ENCODE measurements at places on chromosomes 16 and 17.

DNA sequence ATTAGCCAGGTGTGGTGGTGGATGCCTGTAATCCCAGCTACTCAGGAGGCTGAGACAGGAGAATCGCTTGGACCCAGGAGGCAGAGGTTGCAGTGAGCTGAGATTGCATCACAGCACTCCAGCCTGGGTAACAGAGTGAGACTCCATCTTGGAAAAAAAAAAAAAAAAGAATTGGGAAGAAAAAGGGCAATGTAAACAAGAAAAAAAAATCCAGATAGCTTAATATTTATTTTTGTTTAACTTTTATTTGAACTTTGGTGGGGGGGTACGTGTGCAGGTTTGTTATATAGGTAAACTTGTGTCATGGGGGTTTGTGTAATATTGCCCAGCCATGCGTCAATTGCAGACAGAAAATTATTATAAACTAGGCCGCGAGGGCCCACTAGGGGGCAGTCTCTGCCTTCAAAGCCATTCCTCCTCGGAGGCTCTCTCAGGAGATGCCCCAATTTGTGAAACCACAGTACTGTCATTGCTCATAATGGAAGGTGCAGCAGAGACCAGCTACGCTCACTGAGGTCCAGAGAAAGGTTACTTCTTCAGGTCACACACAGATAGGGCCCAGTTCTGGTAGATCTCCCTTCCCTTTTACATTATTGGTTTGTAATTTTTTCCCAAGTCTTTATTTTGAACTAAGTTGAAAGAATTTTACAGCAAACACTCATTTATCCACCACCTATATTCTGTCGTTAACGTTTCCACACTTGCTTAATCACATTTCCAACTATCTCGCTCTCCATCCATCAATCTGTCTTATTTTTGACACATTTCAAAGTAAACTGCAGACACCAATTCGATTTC, 206.2 kb downstream of the PRKCB start:
- peak; percentile 83 for DNase-seq

DNA sequence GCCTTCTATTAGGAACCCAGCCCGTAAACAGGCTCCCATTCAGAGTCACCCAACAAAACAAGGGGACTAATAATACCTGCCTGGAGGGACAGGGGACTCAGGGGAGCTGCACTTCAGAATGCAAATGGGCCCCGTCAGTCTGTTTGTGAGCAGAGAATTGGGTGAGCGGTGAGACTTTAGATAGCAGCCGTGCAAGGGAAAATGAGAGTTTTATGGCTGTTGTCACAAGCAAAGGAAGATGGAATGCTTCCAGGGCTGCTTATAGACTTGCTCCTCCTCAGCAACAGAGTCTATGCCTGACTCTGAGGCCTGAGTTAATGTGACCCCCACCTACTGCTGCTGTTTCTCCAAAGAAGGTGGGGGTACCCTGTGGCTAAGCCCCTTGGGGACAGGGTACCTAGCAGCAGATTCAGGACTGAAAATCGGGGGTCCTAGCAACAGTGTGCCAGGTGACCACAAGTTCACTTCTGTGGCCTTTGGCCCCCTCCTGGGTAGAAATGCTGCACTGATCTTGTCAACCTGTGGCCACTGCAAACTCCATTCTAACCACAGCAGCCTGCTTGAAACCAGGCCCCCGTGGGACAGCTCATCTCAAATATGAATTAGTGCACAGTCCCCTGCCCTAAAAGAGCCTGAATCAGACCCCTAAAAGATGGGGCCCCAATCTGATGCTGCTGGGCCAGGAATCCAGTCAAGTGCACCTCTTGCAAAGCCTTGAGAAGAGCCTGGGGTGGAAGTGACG, 126.4 kb downstream of the C16orf78 start:
- DNase-seq, result no peak

DNA sequence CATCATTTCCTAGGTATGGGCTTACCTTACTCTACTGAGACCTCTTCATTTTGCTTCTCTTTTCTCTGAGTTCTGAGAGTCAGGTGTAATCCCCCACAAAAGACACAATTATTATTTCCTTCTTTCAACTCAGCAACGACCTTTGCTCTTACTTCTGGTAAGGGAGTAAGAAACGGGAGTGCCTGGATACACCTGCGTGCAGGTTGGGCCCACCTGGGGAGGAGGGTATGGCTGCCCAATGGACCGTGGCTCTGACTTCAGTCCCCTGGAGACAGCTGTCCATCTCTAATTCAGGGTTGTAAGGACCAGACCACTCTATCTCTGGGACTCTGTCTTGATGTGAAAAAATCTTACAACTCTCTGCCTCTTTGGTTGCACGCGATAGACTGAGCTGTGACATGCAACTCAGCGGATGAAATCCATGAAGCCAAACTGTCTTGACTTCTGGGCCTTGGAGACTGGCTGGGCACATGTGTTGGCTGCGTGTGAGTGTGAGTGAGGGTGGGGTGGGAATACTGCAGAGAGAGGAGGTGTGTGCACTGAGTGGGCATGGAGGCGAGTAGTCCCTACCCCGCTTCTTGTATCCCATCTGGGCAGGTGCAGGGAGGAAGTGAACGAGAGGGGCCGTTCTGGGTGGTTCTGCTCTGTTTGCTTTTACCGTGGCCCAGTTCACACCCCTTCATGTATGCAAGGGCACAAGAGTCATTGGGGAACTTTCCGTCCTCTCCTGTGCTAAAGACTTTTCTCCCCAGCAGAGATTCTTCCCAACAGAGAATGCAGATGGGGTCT, 1.2 kb downstream of the TMEM238L start:
- no peak for DNase-seq

DNA sequence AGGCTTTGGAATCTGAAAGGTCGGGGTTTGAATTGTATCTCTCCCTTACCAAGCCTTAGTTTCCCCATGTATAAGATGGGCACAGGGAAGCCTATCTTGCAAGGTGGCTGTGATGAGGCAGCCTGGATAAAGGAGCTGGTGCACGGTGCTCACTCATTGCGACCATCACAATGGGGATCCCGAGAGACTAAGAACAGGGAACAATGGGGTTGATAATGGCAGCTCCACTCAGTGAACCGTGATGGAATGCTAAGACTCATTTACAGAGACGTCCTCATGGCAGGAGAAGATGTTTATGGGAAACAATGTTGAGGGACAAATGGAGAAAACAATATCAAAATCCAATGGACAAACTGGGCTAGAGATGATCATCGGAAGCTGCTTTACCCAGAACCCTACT, 81.8 kb downstream of the SPACA3 start:
- no peak for DNase-seq

- peak; percentile 86 for DNase-seq
Observed at GRCh38 chr17:7191571-7192270, 12.6 kb upstream of the ASGR1 start.

DNA sequence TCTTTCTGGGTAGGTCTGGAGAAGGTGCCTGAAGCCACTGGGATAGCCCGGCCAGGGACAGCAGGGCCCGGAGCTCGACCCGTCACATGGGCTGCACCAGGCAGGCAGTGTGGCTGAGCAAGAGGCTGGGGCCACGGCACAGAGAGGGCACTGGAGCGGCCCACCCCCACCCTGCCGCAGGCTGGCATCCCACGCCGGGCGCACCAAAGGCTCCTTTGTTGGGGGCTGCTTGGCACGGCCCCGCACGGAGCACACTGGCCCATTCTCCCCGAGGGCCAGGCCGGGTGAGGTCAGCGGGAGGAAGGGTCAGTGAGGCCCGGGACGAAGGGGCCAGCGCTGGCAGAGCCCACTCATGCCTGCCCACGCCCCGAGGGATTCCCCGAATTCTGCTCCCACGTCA, 36.5 kb upstream of the PVALEF start:
- no peak for DNase-seq

DNA sequence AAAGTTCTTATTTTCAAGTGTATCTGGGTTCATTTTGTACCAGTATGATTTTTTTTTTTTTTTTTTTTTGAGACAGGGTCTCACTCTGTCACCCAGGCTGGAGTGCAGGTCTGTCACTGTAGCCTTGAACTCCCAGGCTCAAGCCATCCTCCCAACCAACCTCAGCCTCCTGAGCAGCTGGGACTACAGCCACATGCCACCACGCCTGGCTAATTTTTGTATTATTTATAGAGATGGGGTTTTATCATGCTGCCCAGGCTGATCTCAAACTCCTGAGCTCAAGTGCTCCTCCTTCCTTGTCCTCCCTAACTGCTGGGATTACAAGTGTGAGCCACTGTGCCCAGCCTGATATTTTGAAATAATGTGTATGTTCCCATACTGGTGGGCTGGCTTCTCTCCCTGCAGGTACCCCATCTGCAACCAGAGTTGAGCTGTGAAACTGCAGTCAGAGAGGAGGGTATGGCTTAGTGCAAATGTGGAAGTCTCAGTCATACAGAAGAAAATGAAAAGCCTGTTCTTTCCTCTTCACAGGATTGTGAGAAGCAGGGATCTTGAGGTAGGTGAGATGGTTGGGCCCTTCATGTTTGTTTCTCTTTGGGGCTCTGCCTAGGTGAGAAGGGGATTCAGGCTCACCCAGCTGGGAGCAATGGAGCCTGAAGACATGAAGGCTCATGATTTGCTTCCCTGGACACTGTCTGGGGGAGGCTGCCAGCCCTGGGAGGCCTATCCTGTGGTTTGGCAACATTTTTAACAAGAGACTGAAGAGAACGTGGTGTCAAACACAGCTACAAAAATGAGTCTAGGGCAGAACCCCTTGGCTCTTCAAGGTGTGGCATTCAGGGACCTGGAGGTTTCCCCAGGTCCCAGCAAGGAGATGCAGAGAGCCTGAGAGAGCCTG, 41.3 kb upstream of the SIAH1 start:
- no peak for DNase-seq

- no peak for DNase-seq
Observed at GRCh38 chr17:8438441-8438840, 2.8 kb downstream of the NDEL1 start.

DNA sequence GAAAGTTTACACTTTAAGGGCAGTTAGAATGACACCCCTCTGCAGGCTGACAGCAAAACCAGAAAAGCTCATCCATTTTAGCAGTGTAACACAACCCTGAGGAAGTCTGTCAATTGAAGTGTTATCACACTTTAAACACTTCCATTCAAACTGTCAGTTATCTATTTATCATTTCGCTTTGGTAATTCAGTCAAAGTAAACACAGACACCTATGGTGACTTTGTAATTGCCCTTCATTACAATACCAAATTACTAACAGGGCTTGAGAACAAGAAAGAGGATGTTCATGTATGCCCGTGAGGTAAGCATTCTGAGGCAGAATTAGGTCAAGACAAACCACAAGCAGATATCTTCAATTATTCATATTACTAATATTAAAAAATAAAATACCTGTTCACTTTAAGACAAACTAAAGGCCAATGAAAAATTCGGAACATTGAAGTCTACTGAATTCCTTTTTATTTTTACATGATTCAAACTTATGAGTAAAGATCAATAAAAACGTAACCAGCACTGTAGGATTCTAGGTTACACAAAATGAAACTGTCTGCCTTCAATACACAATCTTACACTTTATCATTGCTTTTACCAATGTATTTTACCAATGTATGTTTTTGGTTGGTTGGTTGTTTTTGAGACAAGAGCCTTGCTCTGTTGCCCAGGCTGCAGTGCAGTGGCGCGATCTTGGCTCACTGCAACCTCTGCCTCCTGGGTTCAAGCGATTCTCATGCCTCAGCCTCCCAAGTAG, 57.1 kb downstream of the BRIP1 start:
- no peak for DNase-seq

All from WTC11 (cell line).